ENCODE measurements at places on chromosomes 5 and 9.

GRCh38 chr9:128276574-128277270 is 646 bp downstream of the SWI5 start:
- DNase-seq, result no peak

DNA sequence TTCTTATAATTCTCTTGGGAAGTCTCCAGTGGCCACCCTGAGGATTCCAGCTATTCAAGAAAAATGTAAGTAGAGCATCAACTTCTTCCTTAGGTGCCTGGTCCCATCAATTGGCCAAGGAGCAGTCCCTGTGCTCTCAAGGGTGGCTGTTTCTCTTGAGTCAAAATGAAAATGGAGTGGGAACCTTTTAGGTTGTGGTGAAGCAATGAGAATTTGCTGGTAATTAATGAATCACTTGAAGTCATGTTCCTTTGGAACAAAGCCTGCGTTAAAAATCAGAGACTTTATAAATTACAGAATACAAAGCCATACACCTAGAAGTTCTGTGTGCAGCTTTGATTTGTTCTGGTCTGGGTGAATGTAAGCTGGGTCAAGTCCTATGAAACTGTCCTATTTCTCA is 48.9 kb downstream of the IL31RA start:
- DNase-seq, result no peak

GRCh38 chr9:115880221-115880885 is 273.2 kb upstream of the PAPPA start:
- DNase-seq, result no peak

DNA sequence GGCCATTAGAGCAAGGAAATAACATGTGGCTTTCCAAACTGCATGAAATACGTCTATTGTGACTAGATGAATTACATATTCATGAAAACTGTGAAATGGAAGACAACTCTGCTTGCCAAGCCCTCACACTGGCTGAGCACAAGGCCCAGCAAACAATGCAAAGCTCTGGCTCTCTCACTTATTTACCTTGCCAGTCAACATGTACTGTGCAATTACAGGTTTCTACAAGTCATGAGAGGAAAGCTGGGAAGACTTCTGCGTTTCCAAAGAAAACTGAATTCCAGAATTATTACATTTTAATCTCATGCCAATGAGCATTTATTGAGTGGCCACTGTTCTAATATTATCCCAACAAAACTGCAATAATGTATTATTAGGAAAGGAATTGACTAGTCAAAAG is 12.1 kb upstream of the C5orf63 start:
- no peak for DNase-seq

DNA sequence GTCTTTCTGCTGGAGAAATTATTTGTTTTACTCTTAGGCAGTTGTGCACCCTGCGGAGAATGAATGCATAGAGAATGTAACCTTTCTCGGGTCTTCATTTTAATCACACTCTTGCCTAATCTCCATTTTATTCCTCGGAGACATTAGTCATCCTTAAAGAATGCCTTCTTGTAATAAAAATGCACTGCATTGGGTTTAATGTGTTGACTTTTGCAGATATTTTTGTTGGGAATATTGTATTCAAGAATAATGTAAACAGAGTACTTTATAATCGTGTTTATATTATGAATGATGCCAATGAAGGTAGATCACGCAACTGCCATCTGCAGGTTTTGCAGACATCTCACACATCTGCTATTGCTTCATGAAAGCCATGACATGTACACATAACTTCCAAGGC is 1093.9 kb upstream of the CDH6 start:
- DNase-seq, result no peak

DNA sequence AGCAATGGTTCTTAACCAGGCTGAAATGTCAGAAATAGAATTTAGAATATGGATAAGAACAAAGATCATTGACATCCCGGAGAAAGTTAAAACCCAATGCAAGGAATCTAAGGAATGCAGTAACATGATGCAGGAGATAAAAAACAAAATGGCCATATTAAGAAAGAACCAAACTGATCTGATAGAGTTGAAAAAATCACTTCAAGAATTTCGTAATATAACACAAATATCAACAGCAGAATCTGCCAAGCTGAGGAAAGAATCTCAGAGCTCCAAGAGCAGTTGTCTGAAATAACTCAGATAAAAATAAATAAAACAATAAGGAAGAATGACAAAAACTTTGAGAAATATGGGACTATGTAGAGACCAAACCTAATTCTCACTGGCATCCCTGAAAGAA is 37.8 kb upstream of the TAS2R1 start:
- DNase-seq, result no peak
